ENCODE measurements at places on chromosomes 1 and 21.

- no peak for DNase-seq
Measured at GRCh38 chr21:39669976-39670661, 57.4 kb downstream of the B3GALT5 start.

DNA sequence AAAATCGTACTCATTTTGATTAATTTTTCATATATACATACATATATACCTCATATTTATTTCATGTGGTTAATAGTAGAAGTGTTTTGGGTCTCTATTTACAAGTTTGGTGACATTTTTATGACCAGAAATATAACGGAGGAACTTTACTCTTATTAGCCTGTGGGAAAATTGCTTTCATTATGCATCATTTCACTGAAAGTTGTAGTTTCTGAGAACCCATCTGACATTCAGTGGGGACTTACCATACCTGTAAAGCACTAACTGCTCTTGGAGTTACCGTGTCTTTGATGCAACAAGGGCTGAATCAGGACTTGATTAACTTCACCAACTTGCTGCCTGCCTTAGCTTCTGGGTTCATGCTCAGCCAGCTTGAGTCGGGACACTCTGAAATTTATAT, 49.9 kb upstream of the ITPKB start:
- DNase-seq: no peak

GRCh38 chr1:55749975-55750627, 534.9 kb upstream of the USP24 start:
- no peak for DNase-seq

- DNase-seq: no peak
Measured at GRCh38 chr1:22105611-22106207, 37.2 kb downstream of the WNT4 start.

- no peak for DNase-seq
Measured at GRCh38 chr1:8858888-8859706, 19.4 kb downstream of the ENO1 start.

GRCh38 chr1:239301251-239301650, 85.1 kb upstream of the CHRM3 start:
- no peak for DNase-seq

GRCh38 chr1:19824036-19824435, 9.0 kb upstream of the RNF186 start:
- no peak for DNase-seq

- DNase-seq: no peak
Measured at GRCh38 chr1:10208537-10208936, 1.8 kb upstream of the KIF1B start.

DNA sequence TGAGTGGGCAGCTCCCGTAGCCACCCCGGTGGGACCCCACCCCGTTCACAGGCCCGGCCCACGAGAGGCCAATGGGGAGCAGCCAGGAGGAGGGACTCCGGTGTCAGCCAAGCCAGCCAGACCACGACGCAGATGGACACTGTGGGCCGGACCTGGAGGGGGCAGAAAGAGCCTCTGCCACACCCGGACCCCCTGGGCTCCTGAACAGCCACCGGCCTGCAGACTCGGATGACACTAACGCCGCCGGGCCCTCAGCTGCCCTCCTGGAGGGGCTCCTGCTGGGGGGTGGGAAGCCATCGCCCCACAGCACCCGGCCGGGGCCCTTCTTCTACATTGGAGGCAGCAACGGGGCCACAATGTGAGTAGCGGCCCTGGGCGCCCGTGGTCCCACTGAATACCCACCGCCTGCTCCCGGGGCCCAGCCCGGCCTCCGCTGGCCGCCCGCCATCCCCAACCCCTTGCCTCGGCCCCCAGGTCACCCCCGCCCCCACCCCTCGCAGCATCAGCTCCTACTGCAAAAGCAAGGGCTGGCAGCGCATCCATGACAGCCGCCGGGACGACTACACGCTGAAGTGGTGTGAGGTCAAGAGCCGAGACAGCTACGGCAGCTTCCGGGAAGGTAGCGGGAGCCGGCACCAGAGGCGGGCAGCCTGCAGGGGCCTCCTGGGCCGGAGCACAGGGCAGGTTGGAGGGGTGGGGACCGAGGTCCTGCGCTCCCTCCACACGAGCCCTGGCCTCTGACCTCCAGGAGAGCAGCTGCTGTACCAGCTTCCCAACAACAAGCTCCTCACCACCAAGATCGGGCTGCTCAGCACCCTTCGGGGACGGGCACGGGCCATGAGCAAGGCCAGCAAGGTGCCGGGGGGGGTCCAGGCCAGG, 6.5 kb downstream of the TTLL10 start:
- no peak for DNase-seq

DNA sequence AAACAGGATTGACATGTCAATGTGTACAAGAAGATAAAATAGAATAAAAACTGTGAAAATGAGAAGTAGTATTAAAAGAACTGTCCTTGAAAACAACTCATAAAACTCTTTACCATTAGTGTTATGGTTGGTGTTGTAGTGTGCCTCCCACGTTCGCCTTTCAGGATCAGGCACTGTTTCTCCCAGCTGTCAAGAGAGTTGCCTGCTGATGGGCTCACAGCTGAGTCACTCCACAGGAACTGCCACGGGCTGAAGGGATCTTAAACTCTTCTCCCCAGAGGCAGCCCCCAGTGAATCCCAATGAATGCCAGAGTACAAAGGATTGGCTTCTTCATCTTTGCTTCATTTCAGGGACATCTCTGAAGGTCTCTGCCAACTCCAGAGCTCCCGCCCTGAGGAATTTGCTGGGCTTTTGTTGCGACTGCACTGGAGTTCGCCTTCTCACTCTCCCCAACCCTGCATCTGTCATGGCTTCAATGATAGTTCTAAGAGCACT, 119.6 kb downstream of the ADGRL2 start:
- DNase-seq: no peak

DNA sequence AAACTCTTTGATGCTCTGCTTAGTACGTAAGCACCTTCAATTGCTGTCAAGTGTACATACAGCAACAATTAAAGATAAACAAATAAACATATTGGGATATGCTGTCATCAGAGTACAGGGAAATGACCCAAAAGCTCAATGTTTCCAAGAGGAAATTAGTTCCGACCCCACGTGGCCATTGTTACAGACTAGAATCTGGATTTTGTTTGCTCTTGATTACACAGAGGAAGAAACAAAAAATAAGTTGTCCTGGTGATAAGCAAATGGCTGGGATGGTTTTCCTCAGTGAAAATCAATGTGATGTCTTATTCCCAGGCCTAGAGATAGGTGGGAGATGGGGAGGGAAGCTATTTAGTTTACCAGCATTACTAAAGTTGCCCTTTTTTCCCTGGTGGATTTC, 113.0 kb upstream of the UBE2U start:
- no peak for DNase-seq

DNA sequence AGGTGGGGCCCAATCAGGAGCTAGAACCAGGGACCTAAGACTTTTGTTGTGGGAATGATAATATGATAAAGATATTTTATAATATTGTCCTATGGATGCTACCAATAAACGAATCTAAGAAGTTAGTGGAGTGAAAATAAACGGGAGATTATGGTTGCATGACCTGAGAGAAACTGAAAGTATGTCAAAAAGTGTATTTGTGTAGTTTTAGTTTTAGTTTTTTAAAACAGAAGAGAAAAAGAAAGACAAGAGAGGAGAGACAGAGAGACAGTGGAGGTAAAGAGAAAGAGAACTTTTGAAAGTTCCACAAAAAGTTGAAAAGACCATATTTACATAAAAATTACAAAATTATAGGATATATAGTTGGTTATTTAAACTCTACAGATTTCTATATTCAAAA, 64.1 kb upstream of the TMPRSS15 start:
- no peak for DNase-seq

DNA sequence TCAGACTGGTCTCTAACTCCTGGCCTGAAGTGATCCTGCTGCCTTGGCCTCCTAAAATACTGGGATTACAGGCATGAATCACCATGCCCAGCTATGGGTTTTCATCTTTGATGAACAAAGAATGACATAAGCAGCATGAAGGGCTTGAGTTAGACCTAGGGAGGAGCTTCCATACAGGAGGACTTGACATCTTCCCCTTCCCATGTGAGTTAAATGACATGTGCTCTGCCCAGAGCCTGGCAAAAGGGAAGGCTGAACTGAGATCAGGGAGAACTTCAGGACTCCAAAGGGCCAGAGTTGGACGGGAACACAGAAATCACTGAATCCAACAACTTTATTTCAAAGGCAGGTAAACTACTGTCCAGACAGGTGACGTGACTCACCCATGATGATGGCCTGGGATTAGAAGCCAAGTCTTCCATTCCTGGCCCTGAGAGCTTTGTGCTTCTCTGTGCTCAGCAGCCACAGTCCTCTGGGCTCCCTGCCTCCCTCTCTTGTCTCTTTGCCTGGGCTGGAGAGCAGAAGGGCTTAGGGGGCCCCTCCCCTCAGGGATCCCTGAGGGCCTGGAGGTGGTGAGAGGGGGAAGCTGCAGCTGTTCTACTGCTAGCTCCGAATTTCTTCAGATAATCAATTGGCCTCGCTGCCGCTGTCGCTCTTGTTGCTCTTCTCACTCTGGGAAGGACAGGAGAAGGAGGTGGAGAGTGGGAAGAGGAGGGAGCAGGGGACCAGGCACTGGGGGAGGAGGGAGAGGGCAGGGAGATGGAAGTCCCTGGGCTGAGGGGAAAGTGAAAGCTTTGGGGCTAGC, 7.6 kb downstream of the NHLH1 start:
- no peak for DNase-seq

DNA sequence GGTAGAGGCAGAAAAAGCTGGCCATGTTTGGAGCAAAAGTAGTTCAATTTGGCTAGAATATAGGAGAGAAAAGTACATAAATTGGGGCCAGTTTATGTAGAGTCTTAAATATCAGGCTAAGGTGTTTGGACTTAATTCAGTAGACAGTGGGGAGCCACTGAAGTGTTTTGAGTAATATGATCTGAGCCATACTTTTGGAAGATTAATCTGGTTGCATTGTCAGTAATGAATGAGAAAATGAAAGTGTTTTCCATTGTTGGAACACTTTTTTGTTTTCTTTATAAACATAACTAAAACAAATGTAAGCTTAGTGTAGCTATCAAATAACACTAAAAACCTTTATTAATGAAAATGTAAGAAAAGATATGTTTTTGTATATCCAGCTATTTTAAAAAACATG, 42.1 kb downstream of the POU2F1 start:
- DNase-seq: no peak

GRCh38 chr1:47478090-47478489, 40.2 kb downstream of the FOXD2 start:
- no peak for DNase-seq

DNA sequence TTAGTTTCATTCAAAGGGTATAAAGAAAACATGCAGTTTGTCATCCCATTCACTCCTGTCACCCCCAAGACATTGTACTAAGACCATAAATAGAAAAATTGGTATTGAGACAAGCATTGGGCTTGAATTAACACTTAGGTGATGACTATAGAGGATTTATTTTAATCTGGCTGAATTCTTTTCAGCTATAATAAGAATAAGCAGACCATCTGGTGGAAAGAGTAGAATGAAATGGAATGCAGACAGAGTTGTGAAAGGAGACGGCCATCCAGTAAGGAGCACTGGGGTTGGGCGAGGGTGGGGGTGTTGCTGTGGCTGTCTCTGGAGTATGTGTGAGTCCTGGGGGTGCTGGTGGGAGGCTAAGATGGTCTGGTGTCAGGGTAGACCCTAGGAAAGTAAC, 125.0 kb upstream of the IVNS1ABP start:
- DNase-seq: no peak

GRCh38 chr1:35932158-35932636, 1.3 kb downstream of the AGO3 start:
- DNase-seq: no peak

DNA sequence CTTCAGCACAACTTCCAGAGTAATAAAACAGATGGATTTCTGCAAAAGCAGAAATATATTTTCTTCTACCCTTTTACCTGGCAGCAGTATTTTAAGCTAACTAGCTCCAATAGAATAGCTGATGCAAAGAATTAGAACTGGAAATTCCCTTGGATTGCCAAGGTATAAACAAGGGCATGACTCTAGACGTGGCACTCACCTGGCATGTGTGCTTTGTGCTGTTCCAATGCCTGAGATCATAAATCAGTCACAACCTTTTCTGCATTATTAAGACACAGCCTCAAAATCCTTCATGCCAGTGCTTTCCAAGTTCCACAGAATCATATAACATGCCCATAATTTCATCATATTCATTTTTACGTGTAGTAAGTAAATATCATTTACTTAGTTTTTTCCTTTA, 1048.7 kb downstream of the ADGRL2 start:
- no peak for DNase-seq

DNA sequence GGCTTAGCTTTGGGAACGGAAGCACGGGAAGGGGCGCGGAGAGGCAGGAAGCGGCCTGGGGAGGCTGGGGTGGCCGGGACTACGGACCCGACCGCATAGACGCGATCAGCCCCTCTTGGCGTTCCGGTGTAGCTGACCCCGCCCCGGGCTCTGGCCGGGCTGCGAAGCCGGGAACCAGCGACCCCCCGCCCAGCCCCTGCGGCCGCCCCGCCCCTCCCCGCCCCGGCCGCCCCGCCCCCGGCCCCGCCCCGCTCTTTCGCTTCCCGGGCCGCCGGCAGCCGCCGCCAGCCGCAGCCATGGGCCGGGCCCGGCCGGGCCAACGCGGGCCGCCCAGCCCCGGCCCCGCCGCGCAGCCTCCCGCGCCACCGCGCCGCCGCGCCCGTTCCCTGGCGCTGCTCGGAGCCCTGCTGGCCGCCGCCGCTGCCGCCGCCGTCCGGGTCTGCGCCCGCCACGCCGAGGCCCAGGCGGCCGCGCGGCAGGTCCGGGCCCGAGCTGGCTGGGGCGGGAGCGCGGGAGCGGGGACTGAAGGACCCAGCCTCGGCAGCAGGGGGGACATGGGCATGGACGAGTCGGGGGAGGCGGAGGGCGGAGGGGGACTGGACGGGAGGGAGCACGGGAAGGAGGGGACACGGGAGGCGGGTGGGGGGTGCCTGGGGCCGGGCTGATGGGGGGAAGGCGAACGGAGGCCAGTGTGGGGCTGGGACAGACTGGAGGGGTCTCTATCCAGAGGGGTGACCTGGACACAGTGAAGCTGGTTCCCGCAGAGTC, at the start of gene SELENON:
TSS of gene SELENON (plus strand) at position 259 of the 768 bp plus-strand sequence. CDS start at position 297, 38 bp downstream.
- no peak for DNase-seq

- DNase-seq: no peak
Measured at GRCh38 chr1:185727726-185728125, 6.5 kb upstream of the HMCN1 start.

- DNase-seq: no peak
Measured at GRCh38 chr1:200252531-200252930, 157.3 kb downstream of the ZNF281 start.

- no peak for DNase-seq
Measured at GRCh38 chr1:96682056-96682455, 39.5 kb upstream of the PTBP2 start.

DNA sequence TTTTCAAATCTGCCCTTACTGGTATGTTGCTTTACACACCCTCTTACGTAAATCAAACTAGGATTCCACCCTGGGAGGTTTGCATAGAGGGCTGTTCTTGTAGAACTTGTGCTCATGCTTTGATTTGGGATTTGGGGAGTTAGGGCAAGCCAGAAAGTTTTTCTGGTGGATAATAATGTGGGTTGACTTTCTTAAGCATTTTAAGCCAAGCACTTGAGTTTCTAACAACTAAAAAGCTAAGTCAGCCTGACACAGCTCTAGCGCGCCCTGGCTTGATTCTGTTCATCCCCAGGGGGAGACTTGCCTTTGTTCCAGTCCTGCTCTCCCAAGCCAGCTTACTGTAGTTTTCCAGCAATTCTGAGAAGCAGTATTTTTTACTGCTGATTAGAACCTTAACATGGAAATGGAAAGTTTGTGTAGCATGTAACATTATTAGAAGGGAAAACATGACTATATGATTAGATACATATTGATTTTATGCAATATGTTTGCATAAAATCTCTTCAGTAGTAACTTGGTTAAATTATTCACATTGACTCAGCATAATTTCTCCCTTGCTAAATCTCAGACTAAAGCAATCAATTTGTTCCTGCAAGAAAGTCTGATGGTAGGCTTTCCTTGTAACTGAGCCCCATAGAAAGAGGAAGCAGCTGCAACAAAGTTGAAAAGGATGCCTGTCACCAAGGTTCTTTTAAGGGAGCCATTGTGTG, 11.0 kb upstream of the PGD start:
- no peak for DNase-seq
